Colonic mucosa (tissue), 4 donors: ENCODE measurements at places on chromosomes 16 and 17. TPM values are rescaled to one million over a fixed set of nuclear protein-coding genes. Genes with fewer than 3 reads are reported as not detected.

The OTOP3 gene
- total RNA-seq, result 0.40 TPM

The SLC22A31 gene
- total RNA-seq, result not detected

The PTGES3L gene
- total RNA-seq, result 1.5 TPM

The OTOA gene
- not detected for total RNA-seq

The PRM3 gene
- total RNA-seq, result not detected

The KRTAP4-3 gene
- total RNA-seq, result not detected

The ERBB2 gene
- total RNA-seq, result 153 TPM

The TMEM106A gene
- 4.8 TPM for total RNA-seq

The SKAP1 gene
- 1.2 TPM for total RNA-seq

The GNG13 gene
- total RNA-seq, result not detected

The FN3K gene
- total RNA-seq, result 46.9 TPM

The HOXB4 gene
- 2.5 TPM for total RNA-seq

The SPAG5 gene
- total RNA-seq, result 25.6 TPM

The RUNDC1 gene
- total RNA-seq, result 18.7 TPM

The KRT39 gene
- total RNA-seq, result not detected

The ZFP1 gene
- total RNA-seq, result 4.3 TPM

The DNAI2 gene
- not detected for total RNA-seq

The PRSS21 gene
- 1.1 TPM for total RNA-seq

The SNX20 gene
- 0.86 TPM for total RNA-seq

The SDK2 gene
- 0.94 TPM for total RNA-seq

The EVPL gene
- 18.8 TPM for total RNA-seq

The JUP gene
- 353 TPM for total RNA-seq

The OR3A3 gene
- not detected for total RNA-seq

The ATAD5 gene
- total RNA-seq, result 3.7 TPM

The SYCE1L gene
- 4.8 TPM for total RNA-seq

The SP6 gene
- total RNA-seq, result 8.8 TPM

The KRT9 gene
- not detected for total RNA-seq

The BIRC5 gene
- 15.2 TPM for total RNA-seq

The TMEM238L gene
- 68.8 TPM for total RNA-seq

The BRICD5 gene
- total RNA-seq, result 15.2 TPM

The PRR35 gene
- not detected for total RNA-seq

The GCGR gene
- total RNA-seq, result not detected

The ZBTB4 gene
- total RNA-seq, result 26.7 TPM

The LPCAT2 gene
- total RNA-seq, result 22.6 TPM

The TEX14 gene
- not detected for total RNA-seq

The NPIPA8 gene
- not detected for total RNA-seq

The CEP295NL gene
- 0.72 TPM for total RNA-seq

The HBQ1 gene
- not detected for total RNA-seq

The KRT31 gene
- not detected for total RNA-seq

The TPPP3 gene
- total RNA-seq, result 12.3 TPM

The HOXB1 gene
- not detected for total RNA-seq

The NPIPA7 gene
- total RNA-seq, result 5.8 TPM

The NLE1 gene
- 18.5 TPM for total RNA-seq

The ETV4 gene
- total RNA-seq, result 9.0 TPM

The C17orf67 gene
- 1.4 TPM for total RNA-seq

The AOC2 gene
- 1.1 TPM for total RNA-seq

The GPR179 gene
- 0.03 TPM for total RNA-seq

The WFDC1 gene
- total RNA-seq, result 4.4 TPM
